ENCODE measurements at places on chromosomes 1 and 21.

DNA sequence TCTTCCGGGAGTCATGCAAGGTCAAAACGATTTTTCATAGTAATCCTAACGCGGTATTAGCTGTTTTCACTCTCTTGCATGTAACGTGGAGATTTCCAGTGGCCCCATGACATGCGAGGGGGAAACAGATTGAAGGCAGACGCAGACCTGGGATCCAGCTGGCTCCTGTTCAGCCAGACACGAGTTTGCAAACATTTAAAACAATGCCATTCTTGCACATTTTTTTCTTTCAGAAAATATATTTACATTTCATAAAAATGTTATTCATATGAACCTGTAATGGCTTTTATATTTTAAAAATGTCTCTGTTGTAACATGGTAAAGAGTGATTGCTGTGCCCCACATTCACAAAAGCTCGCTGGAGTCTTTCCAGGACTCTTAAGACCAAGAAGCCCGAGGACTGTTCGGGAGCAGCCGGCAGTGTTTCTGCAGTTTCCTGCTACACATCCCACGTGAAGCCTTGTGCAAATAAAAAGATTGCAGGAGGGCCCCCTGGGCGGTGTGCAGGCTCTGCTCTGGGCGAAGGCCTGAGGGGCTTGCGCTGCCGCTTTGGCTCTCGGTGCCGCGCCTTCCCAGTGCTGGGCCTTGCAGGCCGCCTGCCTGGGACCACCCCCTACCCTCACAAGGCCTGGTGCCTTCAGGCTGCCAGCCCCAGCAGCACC is 184.9 kb downstream of the DYRK1A start:
- DNase-seq, result no peak

- no peak for DNase-seq
Measured at GRCh38 chr21:44664691-44665090, 2.0 kb downstream of the KRTAP12-2 start.

DNA sequence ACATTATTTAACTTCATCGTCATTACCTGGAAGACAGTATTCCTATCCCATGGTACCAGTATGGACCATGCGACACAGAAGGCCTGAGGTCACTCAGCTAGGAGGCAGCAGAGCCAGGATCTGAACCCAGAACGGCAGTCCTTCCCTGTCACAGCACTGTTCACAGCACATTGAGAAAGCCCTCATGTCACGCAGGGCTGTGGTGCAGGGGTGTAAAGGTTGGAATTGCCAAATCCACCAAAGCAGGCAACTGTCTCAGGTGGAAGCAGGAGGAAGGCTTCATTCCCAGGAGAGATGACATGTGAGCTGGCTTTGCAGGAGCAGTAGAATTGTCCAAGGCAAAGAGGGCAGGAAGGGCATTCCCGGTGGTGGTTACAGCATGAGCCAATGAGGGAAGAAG is 9.9 kb upstream of the TTC22 start:
- no peak for DNase-seq

DNA sequence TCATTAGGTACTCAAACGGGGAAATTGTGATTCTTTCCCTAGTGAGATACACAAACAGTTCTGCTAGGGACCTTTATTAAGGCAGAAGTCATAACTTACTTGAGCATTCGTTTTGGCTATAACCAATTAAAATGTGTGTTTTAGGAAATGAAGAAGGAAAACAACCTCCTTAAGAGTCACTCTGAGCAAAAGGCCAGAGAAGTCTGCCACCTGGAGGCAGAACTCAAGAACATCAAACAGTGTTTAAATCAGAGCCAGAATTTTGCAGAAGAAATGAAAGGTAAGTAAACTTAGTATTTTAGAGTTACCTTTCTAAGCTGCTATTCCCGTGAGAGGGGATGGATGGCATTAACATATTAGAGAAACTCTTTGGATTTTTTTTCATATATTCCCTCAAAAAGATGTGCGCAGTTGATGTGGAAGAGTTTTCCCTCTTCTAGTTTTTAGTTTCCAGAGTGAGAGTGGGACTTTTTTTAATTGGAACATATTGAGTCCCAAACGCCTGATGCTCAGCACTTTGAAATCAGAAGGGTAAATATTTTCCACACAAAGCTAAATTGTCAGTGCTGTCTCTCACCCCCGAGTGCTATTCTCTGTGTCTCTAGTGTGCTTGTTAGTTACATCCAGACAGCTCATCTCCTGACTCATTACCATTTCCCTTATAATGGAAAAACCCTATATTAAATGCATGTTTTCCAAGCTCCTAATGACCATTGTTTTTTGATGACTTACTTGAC is 34.9 kb downstream of the CENPF start:
- no peak for DNase-seq

GRCh38 chr1:119141020-119141424 is 569 bp upstream of the WARS2 start:
- peak; percentile 31 for DNase-seq

DNA sequence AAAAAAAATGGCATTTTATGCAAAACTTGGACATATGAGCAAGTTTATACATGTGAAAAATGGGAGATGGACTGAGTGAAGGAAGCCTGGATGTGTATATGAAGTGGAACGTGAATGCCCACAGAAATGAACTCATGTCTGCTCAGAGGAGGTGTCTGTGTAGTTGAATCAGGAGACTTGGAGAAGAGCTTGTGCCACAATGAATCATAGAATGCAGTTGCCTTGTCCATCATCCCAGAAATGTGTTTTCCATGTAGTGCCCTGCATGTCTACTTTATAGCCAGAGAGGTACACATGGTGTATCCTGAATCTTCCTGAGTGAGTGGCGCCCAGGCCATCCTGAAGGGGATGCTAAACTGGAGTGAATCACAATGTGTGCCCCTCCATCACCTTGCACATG is 2.6 kb upstream of the ILDR2 start:
- DNase-seq, result no peak

DNA sequence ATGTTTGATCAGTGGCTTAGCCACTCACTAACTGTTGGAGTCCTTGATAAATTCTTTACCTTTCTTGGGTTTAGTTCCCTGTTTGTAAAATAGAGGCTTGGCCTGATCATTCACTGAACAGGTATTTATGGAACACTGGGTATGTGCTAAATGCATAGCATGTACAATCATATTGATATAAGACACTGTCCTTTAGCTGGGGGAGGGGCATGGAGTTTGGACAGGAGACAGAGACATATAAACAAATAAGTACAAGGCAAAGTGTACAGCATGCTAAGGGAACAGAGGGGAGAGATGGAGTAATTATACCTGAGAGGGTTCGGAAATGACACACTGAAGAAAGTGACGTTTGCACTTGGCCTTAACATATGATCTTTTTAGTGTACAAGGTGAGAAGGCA is 124.3 kb upstream of the CACNA1E start:
- no peak for DNase-seq
